ENCODE measurements at places on chromosomes 5 and 9. TPM values are rescaled to one million over a fixed set of nuclear protein-coding genes. Genes with fewer than 3 reads are reported as not detected.

The LIFR gene
- 47.5 TPM for total RNA-seq

The ZBTB26 gene
- 5.5 TPM for total RNA-seq

The RCL1 gene
- 6.7 TPM for total RNA-seq

GRCh38 chr9:89254773-89255125 is 56.2 kb upstream of the CKS2 start:
- no peak for DNase-seq

DNA sequence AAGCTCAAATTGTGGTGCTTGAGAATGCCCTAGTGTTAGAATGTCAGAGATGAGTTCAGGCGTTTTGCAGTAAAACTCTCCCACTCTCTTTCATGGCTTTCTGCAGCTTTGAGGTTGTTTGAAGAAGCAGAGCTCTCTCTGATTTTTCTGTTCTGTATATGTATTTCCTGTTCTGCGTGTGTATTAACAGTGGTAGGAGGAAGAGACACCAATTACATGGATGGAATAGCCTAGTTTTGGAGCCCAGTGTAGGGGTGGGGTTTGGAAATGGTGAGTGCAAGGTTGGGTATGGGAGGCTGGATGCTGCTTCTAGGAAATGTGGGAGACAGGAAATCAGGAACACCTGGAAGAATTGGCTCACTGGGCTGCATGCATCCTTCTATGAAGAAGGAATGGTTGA is 12.4 kb downstream of the LARP1 start:
- DNase-seq, result no peak
